ENCODE measurements at places on chromosomes 1 and 21. TPM values are rescaled to one million over a fixed set of nuclear protein-coding genes. Genes with fewer than 3 reads are reported as not detected.

ACBD6 gene
- 48.2 TPM for total RNA-seq

MRPS21 gene
- 79.7 TPM for total RNA-seq

KCND3 gene
- total RNA-seq: 6.2 TPM

CR2 gene
- total RNA-seq: not detected

DNA sequence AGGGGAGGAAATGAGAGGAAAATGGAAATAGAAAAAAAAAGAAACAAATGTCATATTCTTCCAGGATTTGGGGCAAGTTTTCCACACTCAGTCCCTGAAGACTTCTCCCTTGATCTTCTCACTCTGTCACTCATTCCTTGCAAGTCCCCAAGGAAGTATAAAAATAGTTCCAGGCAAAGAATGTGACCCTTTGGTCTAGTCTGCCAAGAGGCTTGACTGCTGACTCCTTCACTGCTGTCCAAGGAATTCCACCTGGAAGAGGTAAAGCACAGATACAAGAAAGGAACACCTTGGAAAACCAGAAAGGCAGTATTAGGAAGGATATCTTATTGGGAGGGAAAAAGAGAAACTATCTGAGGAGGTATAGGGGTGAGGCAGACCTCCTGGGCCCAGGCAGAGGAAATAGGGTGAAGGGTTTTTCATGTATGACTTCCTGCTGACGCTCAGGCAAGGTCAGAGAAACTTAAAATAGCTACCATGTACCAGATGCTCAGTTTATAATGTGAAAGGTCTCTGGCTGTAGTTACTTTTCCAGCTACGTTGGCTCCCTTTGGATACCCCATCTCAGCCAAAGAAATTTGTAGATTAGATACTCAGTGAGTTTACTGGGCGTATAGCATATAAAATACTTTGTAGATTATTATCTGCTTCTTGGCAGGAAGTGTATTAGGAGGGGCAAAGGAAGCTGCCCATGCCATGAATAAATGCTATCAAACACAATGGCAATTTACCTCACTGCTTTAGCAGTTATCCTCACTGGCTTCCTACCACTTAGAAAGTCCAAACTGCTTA lies 2.0 kb upstream of the GJA5 start:
- DNase-seq: no peak

GRCh38 chr21:22211943-22212342 lies 1213.7 kb downstream of the NCAM2 start:
- DNase-seq: no peak

DNA sequence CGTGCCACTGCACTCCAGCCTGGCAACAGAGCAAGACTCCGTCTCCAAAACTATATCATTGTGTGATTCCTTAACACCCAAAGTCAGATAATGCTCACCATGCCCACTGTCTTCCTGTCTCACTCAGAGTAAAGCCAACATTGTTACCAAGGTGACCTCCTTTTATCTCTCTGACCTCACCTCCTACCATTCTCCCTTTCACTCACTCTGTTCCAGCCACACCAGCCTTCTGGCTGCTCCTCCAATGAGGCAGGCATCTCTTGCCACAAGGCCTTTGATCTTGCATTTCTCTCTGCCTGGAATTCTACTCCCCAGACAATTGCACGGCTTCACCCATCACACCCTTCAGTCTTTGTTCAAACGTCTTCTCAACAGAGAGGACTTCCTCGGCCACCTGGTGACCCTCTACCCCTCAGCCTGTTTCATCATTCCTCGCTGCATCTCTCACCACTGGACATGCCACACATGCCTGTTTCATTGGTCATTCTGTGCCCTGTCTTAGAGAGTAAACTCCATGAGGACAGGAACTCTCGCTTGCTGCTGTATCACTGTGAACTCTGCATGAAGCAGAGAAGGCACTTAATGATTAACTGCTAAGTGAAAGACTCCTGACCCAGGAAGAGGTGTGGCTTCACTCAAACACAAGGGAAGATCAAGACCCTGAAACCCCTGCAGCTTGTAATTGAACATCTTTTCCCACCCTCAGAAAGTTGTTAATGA lies 67.1 kb upstream of the CAPZB start:
- no peak for DNase-seq

DNA sequence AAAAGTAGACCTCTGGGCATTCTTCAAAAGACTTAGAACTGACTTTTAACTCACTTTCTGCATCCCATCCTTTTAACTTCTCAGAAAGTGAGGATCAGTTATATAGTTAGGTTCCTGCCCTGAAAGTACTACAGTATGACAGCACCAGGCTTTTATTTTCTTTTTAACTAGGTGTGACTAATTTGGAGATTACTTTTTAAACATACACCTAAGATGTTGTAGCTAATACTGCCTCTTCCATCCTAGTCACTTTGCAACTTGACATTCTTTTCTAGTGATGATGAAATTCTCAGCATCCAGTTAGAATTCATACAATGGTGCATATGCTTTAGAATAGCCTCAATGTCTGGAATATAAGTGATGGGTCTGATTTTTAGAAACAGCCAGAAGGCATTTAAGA lies 24.6 kb downstream of the RUNX1 start:
- no peak for DNase-seq

DNA sequence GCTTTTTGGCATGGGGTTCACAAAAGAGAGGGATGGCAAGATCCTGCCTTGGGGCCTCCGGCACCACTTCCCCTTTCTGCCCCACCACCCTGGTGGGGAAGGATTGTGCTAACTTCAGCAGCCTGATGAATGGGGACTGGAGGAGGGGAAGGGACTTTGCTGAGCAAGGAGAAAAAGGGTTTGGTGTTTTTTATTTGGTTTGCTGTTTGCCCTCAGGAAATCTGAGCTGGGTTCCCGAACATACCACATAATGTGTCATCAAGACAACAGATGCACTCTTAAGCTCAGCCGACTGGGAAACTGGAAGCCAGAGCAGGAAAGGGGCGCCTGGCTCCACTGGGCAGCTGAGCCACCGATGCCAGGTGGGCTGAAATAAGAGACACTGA lies 19.8 kb downstream of the OLFML2B start:
- DNase-seq: no peak

GRCh38 chr21:44909719-44910118 lies 11.0 kb downstream of the ITGB2 start:
- no peak for DNase-seq

DNA sequence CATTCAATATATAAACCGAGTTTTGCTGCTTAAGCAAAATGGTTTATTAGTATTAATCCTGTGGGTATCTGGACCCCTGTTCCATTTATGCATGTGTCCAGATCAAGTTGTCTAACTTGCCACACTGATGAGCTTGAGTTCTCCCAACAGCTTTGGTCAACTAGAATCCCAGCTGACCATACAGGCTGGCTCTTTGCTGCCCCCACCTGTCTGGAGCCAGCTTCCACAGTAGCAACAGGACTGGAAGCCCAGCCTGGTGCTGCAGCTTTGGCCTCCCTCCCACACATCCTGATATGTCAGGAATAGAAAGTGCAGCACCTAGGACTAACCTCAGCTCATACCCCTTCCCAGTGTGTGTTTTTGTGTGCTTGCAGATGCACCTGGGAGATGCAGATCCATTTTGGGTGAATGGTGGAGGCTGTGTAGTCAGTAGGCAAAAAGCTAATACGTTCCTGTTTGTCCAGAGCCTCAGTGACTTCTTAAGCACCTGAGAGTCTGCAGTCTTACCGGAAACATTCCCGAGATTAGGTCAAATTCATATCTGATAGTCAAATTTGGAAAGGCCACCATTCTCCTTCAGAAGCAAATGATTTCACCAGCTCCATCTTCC lies 40.9 kb upstream of the BEND5 start:
- DNase-seq: peak; percentile 68

DNA sequence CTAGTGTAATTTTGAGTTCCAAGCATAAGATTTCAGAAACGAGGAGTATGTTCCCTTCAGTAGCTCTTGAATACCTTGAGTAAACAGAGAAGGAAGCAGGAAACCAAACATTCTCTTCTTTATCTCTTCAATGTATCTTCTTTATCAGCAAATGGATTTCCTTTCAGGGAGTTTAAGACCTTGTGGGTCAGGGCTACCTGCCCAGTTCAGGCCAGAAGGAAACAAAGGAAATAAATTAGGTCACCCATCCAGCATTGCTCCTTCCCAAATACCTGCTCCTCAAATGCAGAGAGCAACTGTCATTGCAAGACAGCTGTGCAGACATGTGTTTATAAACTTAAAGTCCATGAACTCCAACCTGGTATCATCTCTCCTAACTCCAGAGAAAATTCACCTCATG lies 130.1 kb upstream of the SOD1 start:
- DNase-seq: no peak

DNA sequence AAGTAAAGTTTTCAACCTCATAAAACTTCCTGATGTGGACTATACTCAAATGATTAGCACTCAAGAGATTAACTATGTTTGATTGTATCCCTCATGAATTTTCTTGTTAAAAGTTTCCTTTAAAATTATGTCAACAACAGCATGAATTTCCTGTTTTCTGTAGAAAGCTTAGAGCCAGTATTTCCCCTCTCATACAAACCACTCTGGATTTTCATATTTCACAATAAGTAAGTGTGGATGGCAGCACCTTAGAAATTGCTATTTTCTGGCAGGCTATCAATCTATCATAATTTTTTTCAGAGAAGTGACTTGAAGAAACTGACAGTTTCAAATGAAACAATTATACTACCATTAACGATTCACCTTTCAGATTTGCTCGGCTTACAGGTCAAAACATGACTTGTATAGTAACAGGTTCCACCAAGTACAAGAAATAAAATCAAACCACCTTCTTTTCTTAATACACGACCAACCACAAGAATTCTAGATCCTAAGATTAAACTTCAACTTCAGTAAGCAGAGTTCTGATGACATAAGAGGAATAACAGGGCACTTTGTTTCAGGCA lies 20.8 kb downstream of the ELK4 start:
- no peak for DNase-seq

DNA sequence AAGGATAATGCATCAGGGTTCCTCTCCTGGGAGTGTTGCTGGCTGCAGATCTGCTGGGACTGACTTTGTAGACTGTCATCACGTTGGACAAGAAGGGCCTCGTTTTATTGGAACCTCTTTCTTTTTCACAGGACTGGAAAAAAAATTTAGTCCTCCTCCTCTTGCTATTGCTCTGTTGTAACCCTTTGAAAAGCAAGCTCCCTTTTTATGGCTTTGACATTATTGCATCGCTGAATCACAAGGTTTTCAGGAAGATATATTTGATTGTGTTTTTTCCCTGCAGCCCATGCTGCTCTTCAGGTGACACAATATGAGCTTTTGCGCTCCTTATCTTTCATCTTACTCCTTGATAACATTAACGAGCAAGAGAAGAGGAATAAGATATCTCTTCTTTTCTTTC lies 290.9 kb downstream of the CAMTA1 start:
- DNase-seq: no peak

- DNase-seq: no peak
Measured at GRCh38 chr1:32881291-32881690, 5.0 kb upstream of the HPCA start.

DNA sequence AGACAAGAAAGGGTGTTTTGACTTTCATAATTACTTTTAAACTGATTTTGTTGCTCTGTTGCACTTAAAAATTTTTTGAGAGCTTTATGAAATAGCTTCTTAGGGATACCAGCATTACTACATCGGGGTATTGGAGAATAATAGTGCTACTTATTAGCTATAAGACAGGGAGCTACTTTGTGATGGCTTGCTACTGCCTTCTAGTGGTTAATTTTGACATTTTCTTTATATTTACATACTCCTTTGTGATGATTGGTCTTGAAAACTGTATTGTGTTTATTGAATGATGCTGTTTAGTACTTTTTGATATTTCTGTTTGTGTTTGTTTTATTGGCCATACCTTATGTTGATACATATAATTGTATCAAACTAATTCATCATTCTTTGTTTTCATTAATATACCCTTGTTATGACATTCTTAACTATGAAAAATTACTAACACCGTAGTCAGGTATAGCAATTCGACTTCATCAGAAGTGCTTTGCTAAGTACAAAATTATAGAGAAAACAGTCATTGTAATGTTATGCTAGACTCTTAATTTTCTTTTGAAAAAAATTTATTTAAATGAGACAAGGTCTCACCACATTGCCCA lies 85.5 kb downstream of the CLIC4 start:
- DNase-seq: no peak
